Stimulated activated CD4-positive, alpha-beta T cell treated with anti-CD3 and anti-CD28 coated beads, Interleukin-4, amount 100 ng/mL, for 48 hours (primary cell): ENCODE measurements at places on chromosomes 5 and 9.

DNA sequence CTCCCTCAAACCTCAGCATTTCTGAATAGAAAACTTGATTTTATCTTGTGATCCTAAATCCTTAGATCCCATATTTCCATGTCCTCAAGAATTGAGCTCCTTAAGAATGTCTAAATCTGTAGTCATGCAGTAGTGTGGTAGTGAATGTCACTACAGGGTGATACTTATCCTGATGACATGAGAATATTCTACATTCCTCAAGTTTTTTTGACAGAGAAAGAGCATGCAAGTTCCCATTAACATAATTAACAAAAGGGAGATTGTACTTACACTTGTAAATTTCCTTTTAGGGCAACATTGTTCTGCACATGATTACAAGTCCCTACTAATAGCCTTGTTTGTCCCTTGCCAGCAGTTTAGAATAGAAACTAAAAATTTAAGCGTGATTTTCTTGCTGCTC, 352.3 kb downstream of the PTPRD start:
- no peak for DNase-seq

- DNase-seq = no peak
Measured at GRCh38 chr5:135356522-135357318, 42.3 kb downstream of the MACROH2A1 start.

GRCh38 chr5:10849278-10849677, 88.2 kb upstream of the DAP start:
- no peak for DNase-seq

GRCh38 chr5:104345222-104346016, 782.8 kb upstream of the NUDT12 start:
- no peak for DNase-seq

- no peak for DNase-seq
Measured at GRCh38 chr5:132782101-132782500, 5.1 kb upstream of the SEPTIN8 start.

DNA sequence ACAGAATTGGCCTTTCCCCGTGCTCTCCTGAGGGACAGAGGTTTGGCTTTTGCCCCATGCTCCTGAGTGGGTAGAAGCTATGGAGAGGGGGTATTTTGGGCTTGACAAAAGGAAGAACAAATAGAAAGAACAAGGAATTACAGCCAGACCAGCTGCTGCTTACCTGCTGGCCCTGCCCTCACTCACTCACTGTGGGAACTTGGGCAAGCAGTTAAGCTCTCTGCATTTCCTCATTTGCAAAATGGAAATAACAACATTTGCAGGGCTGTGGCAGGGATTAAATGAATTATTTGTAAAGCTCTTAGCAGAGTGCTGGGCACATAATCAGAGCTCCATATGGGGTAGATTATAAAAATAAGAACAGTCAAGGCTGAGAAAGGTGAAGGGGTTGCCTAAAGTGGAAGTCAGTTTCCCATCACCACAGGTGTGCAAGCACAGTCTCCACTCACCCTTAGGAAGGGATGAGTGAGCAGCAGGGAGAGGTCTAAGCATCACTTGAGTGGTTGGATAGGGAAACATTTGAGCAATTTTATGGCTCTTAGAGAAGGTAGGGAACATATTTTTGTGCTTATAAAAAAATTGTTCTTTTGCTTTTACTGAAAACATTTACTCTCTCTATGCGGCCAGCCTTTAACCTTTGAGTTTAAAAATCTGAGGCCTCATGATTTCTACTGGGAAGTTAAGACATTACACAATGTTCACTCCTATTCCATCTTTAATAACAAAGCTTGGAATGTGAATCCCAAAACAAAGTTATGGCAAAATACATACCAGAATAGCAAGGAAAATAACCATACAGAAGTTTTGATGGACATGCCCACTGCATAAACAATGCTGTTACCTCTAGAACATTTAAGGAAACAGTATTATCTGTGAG, 42.8 kb upstream of the LHFPL2 start:
- no peak for DNase-seq

- no peak for DNase-seq
Measured at GRCh38 chr5:112491257-112491656, 72.2 kb upstream of the EPB41L4A start.

DNA sequence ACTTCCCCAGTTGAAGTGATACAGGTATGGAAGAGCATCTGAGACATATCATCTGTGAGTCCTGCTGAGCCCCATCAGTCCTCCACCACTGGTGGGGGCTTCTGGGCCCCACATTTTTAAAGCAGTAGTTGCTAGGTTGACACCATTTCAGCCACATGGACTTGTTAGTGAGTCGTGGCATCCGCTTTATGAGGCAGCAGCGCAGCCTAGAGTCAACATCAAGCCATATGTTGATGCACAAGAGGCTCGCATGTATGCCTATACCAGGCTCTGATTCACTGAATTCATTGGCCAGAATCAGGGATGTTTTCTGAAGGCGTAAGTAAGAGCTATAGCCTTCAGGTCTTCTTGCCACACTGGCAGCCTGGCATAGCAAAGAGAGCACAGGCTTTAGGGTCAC, 26.8 kb downstream of the ZNF346 start:
- DNase-seq = no peak

GRCh38 chr9:34688329-34689115, 2.6 kb downstream of the CCL19 start:
- DNase-seq = no peak

DNA sequence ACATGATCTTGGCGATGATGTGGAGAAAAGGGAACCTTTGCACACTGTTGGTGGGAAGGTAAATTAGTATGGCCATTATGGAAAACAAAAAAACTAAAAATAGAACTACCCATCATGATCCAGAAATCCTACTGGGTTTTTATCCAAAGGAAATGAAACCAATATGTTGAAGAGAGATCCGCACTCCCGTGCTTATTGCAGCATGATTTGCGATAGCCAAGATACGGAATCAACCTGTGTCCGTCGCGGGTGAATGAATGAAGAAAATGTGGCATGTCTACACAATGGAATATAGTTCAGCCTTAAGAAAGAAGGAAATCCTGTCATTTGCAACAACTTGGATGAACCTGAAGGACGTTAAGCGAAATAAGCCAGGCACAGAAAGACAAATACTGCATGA, 84.5 kb downstream of the TTLL11 start:
- no peak for DNase-seq

- DNase-seq = no peak
Measured at GRCh38 chr5:111741278-111741677, 15.7 kb downstream of the NREP start.

DNA sequence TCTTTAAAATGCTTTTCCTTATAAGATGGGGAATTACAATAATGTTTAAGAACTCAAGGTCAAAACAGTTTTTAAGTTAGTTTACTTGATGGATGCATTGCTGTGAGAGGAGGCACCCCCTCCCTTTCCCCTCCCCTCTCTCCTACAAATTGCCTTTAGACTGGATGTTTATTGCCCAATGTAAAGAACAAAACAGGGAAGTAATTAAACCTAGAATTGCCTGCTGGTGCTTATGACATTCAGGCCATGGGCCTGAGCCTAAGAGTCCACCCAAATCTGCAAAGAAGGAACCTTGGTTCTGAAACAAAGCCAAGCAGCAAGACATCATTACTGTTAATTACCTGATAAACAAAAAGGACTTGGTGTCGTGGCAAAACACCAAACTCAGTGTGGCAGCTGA, 630.3 kb downstream of the ISL1 start:
- DNase-seq = no peak

DNA sequence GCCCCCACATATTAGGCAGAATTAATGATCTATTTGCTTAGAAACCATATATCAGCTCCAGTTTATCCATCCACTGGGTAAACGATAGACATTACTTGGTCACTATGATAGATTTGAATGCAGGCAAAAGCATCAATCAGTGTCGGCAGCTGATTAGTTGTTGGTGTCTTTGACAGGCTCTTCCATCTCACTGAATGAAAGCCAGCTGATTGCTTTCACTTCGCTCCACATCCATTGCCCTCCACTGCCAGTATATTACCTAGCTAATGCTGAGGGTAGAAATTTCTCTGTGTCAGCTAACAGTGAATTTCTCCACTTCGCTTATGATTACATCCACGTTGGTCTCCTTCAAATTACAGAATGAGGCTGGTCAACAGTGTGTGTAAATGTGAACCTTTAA, 821.3 kb upstream of the TYRP1 start:
- no peak for DNase-seq

GRCh38 chr5:109496112-109496511, 86.3 kb upstream of the PJA2 start:
- no peak for DNase-seq

GRCh38 chr5:159034083-159034824, 65.5 kb downstream of the EBF1 start:
- no peak for DNase-seq

DNA sequence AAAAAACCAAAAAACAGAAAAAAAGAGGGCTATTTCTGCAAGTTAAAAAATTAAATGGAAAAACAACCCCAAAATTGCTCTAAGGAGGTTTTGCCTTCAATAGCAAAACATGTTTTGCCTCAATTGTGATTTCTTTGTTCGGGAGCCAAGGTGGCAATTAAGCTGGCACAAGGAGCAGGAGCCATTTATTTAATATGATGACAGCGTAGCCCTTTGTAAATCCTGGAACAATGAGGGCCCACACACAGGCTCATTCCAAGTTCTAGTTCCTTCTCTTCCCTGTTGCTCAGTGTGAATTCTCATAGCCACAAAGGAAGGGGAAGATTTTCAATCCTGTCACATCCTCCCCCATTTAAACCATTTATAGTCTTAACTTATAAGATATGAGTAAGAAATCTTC, 353.2 kb downstream of the PDE4D start:
- no peak for DNase-seq

DNA sequence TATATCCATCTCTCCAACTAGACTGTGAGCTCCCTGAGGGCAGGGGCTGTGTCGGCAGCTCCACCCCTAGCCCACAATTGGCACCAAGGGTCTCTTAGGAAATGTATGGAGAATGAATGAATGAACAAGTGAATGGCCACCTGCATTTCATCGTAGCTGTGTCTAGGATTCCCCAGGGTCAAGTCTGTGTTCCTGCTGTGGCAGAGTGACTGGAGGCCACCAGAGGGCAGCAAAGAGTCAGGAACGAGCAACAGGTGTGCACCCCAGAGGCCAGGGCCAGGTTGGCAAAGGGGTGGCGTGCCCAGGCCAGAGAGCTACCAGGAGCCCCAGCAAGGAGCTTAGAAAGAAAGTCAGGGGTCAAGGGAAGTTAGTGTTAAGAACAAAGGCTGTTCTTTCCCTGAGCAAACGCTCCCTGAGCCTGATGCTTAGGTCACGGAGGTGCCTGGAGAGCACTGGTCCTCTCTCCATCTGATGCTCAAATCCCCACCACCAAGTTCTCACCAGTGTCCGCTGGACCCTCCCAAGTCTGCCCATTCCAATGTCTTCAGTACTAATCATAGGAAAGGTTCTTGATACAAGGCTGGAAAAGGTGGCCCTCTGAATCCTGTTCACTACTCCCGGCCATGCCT, 160.7 kb downstream of the PAX5 start:
- peak; percentile 80 for DNase-seq

- no peak for DNase-seq
Measured at GRCh38 chr5:85533341-85534047, 1084.2 kb upstream of the COX7C start.

DNA sequence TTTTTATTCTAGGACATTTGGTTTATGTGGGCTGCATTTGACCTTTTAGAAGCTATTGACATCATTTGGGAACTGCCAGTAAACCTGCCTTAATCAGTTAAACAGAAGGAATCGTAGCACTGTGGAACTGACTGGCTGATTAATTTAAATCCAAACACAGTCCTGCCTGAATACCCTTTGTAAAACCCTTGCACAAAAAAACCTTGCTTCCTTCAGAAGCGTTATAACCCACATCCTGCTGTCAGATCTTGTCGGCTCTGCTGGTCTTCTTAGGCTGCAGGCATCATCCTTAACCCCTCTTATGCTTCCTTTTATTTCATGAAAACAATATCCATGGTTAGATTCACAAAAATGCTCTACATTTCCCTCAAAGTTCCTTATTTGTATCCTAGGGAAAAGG, 46.3 kb downstream of the PAM start:
- no peak for DNase-seq

GRCh38 chr5:59542306-59542705, 351.2 kb downstream of the PDE4D start:
- DNase-seq = no peak

DNA sequence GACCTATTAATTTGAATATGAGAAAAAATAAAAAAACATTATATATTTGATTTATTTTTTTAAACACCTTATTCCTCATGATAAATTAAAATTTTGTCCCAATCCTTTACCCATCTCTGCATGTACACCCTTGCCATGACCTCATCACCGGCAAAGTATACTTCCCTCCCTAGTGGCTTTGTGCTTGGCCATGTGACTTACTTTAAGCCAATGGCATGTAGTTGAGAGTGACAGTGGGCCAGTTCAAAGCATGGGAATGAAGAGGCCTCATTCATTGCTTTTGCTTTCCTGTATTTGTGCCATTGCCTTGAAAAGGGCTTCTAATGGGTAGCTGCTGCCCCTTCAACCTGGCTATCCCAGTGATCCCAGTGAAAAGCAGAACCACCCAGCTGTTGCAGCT, 31.2 kb downstream of the C9 start:
- no peak for DNase-seq

DNA sequence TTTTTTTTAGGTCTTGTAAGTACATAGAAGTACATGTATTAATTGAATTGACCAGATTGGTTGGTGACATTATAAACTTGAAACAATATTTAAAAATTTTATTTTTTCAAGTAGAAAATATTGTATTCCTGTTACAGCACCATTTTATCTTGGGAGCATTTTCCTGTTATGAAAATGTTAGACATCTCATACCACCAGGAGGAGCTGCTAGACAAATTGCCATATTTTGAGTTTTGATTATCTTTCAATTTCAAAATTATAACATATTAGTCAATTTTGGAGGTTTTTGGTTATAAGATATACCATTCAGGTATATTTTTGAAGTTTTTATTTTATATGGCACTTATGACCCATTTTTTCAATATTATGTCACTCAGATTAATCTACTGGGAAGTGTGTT, 84.4 kb downstream of the CNTLN start:
- DNase-seq = no peak

GRCh38 chr9:112132356-112132755, 42.7 kb downstream of the SUSD1 start:
- DNase-seq = no peak

DNA sequence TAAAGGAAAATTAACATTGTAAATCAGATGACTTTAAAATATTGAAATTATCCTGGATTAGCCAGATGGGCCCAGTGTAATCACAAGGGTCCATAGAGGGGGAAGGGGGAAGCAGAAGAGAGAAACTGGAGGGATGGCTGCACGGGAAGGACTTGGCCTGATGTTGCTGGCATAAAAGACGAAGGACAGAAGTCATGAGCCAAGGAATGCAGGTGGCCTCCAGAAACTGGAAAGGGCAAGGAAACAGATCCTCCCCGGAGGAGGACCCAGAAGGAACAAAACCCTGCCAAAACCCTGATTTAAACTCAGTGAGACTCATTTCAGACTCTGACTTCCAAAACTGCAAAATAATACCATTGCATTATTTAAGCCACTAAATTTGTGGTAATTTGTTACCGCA, 100.2 kb downstream of the ADAMTS2 start:
- DNase-seq = no peak

DNA sequence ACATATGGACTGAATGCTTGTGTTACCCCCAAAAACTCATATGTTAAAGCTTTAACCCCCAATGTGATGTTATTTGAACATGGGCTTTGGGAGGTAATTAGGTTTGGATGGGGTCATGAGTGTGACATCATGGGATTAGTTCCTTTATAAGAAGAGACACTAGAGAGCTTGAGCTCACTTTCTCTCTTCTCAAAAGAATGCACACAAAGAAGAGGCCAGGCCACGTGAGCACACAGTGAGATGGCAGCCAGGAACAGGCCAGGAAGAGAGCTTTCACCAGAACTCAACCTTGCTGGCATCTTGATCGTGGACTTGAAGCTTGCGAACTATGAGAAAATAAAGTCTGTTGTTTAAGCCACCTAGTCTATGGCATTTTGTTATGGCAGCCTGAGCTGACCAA, 360.6 kb downstream of the NR2F1-AS1 start:
- DNase-seq = no peak
